Tongue (tissue), 3 donors: ENCODE measurements at places on chromosomes 3 and 15. TPM values are rescaled to one million over a fixed set of nuclear protein-coding genes. Genes with fewer than 3 reads are reported as not detected.

Gene EPHB3
- total RNA-seq: 33.7 TPM

Gene ANKRD63
- total RNA-seq: 2.4 TPM

Gene LINGO1
- 2.9 TPM for total RNA-seq

Gene DAZL
- total RNA-seq: not detected

Gene RGMA
- 36.2 TPM for total RNA-seq

Gene SH3GL3
- total RNA-seq: 7.1 TPM

Gene PLA2G4E
- 1.9 TPM for total RNA-seq

Gene GOLGA6L4
- 2.6 TPM for total RNA-seq

Gene SPG21
- total RNA-seq: 74.6 TPM

Gene ARMC8
- 65.9 TPM for total RNA-seq

Gene FEZF2
- total RNA-seq: not detected

Gene ACY1
- 16.8 TPM for total RNA-seq
